ENCODE measurements at places on chromosomes 12 and 14.

- DNase-seq, result no peak
Observed at GRCh38 chr14:62084020-62084419, 321.8 kb downstream of the SNAPC1 start.

- DNase-seq, result no peak
Observed at GRCh38 chr12:130830246-130830551, 8.9 kb downstream of the STX2 start.

DNA sequence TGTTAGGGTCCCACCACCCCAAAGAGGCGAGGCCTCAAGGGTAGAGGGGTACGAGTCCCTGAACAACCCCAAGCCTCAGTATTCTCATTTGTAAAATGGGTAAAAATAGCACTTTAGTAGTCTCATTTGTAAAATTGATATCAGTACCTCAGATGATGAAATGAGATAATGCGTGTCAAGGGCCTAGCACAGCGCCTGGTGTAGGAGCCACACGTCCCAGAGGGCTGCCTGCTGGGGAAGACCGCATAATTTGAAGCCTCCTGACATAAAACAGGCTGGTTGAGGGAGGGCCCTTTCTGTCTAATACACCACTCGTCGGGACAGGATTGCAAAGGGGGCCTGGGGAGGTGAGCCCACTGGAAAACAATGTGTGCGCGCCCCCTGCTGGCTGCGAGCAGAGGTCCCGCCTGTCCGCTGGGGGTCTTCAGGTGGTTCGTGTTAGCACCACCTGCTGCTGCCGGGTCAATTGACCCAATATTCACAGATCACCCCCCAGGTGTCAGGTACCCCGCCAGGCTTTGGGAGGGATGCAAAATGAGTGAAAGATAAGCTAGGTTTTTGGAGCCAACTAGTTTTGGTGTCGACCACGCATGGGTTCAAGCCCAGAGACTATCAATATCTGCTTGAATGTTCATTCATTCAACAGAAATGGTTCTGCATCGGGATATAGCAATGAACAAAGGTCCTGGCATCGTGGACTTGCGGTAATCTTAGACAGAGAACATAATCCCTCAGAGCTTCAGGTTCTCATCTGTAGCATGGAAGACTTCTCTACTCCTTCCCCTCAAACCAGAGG is 24.7 kb upstream of the IRF2BPL start:
- DNase-seq, result peak; percentile 84

DNA sequence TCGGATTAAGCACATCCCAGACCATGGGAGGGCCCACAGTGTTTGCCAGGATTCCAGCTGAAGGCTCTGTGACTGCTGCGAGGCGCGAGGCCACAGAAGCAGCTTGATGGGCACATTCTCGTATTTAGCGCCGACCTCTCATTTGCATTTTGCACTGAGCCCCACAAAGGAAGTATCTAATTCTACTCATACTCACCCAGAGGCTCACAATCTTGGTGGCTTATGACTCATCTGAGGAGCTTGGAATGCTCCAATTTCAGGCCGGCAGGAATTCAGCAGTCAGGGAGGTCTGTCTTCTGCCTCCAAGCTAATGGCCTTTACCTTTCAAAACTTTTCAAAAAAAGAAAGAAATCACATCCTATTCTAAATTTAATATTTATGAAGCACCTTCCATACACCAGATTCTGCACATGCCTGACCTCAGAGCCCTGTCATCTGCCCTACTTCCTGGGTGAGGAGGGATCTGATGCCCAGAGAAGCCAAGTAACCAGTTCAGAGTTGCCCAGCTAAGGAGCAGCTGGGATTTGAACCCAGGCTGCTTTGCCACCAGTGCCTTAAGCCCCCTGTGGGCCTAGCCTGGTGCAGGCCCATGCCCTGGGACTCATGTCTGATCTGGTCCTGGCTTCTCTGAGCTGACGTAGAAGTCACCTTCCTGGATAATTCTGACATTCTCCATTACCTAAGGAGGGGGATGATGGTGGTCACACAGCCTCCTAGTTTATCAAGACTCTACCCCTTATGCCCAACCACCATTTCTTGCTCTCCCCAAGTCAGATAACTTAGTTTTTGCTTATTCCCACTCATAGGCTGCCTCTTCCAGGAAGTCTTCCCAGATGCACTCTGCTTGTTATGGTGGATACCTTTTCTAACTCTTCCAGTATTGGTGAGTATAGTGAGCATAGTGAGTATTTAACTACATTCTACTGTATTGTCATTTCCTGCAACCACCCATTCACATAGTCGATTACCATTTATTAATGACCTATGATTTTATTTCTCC is 198.9 kb downstream of the RBM19 start:
- DNase-seq, result no peak

DNA sequence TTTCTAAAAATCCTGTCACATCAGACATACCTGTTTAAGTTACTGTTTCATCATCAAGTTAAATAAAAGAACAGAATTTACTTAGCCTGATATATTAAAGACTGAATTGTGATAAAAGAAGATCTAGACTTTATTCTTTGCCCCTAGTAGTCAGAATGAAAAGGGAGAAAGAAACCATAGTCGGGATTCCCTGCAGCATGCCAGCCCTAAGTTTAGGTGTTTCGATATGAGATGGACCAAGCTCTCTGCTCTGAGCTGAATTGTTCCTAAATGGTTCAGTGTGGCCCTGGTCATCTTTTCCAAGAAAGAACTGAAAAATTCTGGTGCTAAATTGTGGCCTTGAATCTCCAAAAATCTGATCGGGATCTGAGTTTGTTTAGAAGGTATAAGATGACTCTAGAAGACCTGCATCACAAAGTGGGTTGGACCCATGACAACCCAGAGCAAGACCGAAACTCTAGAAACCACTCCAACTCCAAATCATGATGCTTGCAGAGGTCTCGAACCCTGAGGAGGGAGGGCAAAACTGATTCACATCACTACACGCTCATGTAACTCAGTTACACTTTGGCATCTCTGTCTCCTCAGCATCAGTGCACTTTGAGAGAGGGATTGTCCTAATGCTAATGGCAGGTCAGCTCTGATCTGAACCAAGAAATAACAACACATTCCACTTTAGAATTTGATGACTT is 15.7 kb downstream of the PTGER2 start:
- DNase-seq, result no peak

- DNase-seq, result no peak
Observed at GRCh38 chr12:95877622-95878021, 18.9 kb downstream of the SNRPF start.

DNA sequence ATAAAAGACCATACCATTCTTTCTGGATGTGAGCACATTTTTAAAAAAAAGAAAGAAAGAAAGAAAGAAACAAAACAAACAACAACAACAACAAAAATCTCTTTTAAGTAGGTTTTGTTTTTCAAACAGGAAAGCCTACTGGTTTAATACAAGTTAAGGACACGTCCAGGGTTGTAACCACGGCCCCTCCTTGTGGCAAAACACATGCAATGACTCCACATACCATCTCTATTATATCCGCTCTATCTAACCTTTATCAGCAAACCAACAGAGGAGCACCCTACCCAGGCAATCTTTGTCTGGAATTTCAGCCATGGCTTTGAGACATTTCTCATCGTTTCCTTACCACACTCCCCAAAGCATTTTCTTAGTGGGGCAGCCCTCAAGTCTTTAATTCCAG is 360.5 kb upstream of the TMPO start:
- no peak for DNase-seq

DNA sequence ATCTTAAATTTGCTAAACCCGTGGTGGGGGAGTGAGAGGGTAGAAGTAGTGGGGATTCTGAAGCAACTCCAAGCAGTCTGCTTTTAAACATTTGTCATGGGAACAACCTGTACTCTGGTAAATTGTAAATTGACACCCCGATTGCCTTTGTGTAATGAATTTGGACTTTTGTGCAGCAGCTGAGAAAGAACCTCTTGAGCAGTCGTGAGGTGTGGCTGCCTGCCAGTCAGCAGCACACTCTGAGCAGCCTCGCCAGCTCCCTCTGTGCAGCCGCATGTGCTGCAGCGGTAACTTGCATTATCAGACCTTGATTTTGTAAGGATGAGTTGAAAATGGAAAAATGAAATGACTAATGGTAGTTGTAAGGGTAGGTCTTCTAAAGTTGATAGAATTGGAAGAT is 74.3 kb downstream of the SUSD6 start:
- DNase-seq, result no peak

DNA sequence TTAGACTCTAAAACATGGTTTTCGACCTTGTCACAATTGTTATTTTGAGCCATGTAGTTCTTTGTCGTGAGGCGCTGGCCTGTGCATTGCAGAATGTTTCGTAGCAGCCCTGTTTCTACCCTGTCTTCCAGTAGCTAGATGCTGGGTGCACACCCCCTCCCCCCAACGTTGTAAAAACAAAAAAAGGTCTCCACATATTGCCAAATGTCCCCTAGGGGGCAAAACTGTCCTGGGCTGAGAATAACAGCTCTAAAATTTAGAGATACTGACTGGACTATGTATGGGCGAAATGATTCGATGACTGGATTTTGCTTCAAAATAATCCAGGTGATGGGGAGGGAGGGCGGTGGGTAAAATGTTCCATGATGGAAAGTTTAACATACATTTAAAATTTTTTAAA is 126.1 kb upstream of the FUT8 start:
- DNase-seq, result no peak

DNA sequence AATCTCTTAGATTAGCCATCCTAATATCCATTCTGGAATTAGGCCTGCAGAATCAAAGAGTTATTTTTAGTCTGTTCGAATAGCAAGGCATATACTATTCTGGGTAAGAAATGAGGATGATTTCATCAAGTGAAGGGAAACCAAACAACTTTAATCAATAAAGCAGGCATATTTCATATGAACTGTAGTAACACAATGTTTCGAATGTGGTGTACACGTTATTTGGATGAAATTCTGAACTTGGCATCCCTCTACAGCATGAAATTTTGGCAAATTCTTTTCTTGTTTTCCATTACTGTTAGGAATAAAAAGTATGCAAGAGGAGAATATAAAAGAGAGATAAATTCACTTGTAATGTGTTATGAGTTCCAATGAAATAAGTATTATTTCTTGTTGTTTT is 1233.3 kb upstream of the SEL1L start:
- DNase-seq, result no peak

All from CD4-positive, alpha-beta T cell treated with Interleukin-4 for 1 hour (primary cell).